ENCODE measurements at places on chromosomes 5 and 9. TPM values are rescaled to one million over a fixed set of nuclear protein-coding genes. Genes with fewer than 3 reads are reported as not detected.

- H3K27ac ChIP-seq, result no peak overlapping the region
- H3K27me3 ChIP-seq, result no peaks in the 10 kb centered on the region
- no peak for DNase-seq
- H3K36me3 ChIP-seq, result no peaks in the 10 kb centered on the region
Observed at GRCh38 chr5:87722286-87722685, 309.6 kb upstream of the CCNH start.

DNA sequence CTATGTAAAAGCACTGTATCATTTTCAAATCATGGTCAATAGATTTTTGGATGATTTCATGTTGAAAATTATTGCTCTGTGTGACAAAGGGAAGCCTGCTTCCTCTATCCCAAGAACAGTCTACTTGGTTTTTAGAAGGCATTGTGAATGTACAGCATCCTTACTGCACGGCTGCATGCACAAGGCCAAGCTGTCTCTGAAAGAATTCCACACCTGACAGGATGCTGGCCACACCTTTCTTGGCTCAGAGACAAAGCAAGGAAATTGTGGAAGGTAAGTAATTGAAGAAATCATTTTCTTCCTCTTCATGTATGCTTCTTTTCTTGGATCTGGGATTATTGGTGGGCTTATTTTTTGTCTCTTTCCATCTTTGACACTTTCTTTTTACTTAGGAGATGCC lies 53.7 kb upstream of the VCAN start:
- no peak overlapping the region for H3K27ac ChIP-seq
- no peaks in the 10 kb centered on the region for H3K27me3 ChIP-seq
- DNase-seq, result no peak
- no peaks in the 10 kb centered on the region for H3K36me3 ChIP-seq
- H3K4me3 ChIP-seq, result no peak overlapping the region

GRCh38 chr5:151078490-151079262 lies 2.2 kb downstream of the TNIP1 start:
- H3K4me1 ChIP-seq, result peaks cover 16% of the 10 kb centered on the region
- DNase-seq, result no peak
- H3K36me3 ChIP-seq, result peaks cover 14% of the 10 kb centered on the region

Gene MATR3
- 320 TPM for polyA plus RNA-seq

Gene CD72
- 1.8 TPM for polyA plus RNA-seq

Gene MEGF10
- 1.3 TPM for polyA plus RNA-seq

Measured in large intestine (tissue), 12 donors.